Left hindlimb (tissue), 1 donor: ENCODE measurements at places on chromosomes 11 and 22.

DNA sequence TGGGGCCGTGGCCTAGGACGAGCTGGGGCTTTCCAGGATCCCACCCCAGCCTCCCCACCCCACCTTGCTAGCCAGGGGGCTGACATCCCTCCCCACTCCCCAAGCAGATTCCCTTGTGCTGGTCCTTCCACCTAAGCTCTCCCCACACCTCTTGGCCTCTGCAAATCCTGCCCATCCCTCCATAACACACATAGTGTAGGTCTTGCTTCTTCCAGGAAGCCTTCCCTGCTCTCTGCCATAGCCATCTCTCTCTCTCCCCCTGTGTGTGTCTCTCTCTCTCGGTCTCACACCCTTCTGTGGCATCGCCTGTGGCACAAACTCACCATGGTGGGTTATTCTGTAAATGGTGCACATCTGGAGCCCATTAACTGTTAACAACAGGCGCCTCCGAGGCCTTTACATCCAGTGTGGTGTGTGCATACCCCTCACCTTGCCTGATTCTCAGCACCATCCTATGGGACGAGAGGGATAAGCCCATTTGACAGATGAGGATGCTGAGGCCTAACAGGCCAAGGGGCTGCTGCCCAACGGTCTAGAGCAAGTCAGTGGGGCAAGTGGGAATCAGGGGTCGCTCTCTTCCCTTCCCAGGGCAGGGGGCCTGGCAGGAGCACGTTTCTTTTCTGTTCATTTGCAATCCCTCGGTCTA lies 22.2 kb upstream of the PICK1 start:
- DNase-seq: no peak

DNA sequence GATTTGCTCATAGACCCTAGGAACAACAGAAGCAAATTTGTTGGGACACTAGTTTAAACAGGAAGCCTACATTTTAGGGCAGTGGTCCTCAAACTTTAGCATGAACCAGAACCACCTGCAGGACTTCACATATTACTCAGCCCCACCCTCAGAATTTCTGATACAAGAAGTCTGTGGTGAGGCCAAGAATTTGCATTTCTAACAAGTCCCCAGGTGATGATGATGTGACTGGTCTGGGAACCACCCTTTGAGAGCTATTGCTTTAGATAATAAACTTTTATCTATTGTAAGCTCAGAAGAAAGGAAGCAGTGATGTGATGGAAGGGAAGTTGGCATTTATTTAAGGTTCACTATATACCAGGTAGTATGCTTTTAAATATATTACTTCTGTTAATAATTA lies 194.0 kb downstream of the FAM181B start:
- no peak for DNase-seq

GRCh38 chr11:107202241-107202640 lies 184.0 kb upstream of the GUCY1A2 start:
- DNase-seq: no peak

DNA sequence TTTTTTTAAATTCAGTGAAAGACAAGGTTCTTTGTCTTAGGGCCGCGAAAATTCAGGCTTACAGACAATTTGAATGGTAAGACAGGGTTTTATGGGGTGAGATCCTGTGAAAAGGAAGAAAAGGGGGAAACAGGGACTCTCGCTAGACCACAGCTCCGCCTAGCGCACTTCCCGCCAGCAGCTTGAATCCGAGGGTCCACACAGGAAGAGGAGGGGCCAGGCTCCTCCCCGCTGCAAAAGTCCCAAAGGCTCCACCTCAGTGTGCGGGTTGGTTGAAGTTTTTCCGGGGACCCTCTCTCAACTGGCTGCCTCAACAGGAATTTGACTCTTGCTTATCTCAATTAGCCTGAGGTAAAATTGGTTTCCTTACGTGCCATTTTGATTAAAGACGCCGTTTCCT lies 950.9 kb upstream of the CNTN5 start:
- no peak for DNase-seq

DNA sequence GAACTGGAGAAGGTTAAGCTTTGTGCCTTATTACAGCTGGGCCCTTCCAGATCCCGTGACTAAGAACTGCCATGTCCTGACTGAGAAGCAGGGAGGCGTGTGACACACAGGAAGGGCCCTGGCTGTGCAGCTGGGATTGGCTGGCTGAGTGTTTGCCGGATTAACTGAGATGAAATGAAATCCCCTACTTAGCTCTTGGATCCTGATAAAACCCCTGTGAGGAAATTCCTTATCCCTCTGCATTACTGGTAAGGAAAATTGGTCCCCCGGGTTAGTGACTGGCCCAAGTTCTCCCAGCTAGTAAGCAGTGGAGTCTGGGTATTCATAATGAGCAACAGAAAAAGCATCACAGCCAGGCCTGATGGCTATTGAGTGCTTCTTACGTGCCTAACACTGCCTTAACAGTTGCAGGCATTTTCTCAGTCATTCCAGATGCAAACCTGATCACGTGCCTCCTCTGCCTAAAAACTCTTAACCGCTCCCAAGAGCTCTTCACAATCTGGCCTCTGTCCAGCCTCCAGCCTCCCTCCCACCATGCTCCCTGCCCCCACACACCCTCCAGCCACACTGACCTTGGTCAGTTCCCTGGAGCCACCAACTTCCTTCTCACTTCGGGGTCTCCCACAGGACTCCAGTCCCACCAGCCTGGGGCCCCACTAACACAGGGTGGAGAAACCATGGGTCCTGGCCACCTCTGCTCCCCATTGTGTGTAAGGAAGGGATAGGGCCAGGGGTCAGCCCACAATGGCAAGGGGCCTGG lies 37.8 kb downstream of the ARRB1 start:
- peak; percentile 49 for DNase-seq

DNA sequence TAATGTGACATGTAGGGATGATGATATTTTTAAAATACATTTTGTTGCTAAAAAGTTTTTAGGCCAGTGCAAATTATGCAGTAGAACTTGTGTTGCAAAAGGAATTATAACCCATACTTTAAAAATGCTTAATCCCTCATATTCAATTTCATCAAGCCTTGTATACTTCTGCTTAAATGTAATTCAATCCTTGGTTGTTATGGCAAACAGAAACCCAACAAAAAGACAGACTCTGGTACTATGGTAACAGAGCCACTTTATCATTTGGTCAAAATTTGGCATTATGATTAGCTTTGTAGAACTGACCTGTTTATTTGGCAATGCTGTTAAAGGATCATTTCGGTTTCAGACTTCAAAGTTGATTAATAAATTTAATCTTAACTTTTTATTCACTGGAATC lies 284.8 kb downstream of the TMEM135 start:
- no peak for DNase-seq

DNA sequence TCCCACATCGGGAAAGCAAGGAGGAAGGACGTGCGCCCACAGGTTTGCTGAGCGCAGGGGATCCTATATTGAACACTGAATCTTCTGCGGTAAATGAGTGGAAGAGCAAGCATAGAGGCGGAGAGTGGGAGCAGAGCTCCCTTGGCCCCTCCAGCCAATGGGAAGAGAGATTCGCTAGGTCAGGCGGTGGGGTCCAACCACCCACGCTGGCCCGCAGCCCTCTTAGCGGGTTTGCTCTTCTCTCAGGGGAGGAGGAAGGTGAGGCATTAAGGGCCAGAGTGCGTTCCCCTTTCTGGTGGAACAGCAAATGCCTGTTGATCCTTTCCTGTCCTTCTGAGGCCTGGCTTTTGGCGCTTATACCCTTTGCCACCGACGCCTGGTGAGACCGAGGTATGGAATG lies 10.6 kb downstream of the NLRP14 start:
- DNase-seq: no peak

DNA sequence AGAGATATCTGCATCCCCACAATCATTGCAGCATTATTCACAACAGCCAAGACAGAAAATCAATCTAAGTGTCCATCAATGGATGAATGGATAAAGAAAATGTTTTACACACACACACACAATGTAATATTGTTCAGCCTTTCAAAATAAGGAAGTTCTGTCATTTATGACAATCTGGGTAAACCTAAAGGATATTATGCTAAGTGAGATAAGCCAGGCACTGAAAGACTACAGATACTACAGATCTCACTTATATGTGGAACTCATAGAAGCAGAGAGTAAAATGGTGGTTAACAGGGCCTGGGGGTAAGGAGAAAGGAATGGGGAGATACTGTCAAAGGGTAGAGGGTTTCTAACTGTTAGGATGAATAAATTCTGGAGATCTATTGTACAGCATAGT lies 36.0 kb upstream of the EED start:
- DNase-seq: no peak

GRCh38 chr11:77019976-77020595 lies 14.1 kb upstream of the B3GNT6 start:
- DNase-seq: no peak

DNA sequence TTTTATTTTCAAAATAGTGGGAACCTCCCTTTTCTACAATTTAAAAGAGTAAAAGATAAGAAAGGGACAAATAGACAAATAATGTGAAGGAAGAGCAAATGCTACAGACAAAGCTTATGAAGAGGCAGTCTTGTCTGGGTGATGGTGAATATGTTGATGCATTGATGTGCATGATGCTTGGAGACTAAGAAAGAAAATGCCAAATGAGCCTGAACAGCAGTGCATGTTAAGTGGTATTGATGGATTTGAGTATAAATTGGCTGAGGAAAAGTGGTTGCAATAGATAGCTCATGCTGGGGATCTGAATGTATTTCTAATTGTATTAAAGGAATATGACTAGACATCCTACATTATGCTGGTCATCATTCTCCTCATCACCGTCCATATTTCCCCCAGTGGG lies 268.6 kb upstream of the ANO5 start:
- DNase-seq: no peak

DNA sequence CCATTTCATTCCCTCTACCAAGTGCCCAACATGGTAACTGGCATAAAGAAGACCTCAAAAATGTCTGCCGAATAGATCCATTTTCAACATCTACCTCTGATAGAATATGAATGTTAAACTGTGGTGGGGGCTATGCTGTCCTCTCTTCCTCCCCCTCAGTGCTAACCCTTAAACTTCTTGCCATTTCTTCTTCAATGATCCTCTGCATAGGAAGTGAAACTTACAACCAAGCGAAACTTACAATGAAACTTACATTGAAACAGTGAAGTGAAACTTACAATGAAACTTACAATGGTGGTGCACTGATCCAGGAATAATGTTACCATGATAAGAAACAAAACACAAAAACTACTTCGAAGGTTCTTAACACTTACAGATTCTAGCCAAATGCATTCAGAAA lies 4.7 kb downstream of the RTCB start:
- DNase-seq: no peak

- peak; percentile 74 for DNase-seq
Measured at GRCh38 chr11:2092956-2093412, 46.2 kb downstream of the IGF2 start.

DNA sequence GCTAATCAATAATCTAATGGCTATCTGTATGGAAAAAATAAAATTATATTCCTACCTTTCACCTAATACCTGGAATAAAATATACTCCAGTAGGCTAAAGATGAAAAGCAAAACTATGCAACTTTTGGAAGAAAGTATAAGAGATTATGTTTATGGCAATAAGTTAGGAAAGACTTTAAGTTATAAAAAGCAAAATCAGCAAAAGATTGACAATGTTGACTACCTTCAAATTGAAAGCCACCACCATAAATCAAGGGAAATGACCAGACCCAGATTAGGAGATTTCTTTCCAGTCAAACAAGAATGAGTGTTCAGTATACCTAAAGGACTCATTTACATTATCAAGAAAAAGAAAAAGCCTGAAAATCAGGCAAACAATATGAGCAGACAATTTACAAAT lies 159.1 kb upstream of the ZBED5 start:
- DNase-seq: no peak

DNA sequence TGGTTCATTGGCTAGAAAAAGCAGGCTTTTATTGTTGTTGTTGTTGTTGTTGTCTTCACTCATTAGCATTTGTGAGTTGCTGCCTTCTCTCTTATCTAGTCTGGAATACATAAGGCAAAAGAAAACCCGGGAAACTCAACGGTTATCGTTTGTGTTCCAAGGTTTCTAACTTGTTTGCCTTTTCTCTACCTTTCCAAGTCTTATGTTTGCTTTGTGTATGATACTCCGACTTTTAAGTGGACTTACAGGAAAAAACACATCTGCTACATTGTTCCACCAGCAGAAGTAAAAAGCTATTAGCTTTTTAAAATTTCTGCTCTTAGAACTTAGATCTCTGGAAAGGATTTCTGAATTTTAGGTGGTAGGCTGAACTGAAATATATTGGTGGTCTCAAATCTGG lies 27.0 kb upstream of the HIKESHI start:
- no peak for DNase-seq

- no peak for DNase-seq
Measured at GRCh38 chr11:63494975-63495374, 4.0 kb upstream of the PLAAT5 start.

GRCh38 chr22:49271831-49272230 lies 555.8 kb downstream of the BRD1 start:
- no peak for DNase-seq

- no peak for DNase-seq
Measured at GRCh38 chr11:35546317-35546716, 20.9 kb upstream of the PAMR1 start.

- DNase-seq: no peak
Measured at GRCh38 chr11:111397034-111397433, 18.0 kb upstream of the POU2AF1 start.

DNA sequence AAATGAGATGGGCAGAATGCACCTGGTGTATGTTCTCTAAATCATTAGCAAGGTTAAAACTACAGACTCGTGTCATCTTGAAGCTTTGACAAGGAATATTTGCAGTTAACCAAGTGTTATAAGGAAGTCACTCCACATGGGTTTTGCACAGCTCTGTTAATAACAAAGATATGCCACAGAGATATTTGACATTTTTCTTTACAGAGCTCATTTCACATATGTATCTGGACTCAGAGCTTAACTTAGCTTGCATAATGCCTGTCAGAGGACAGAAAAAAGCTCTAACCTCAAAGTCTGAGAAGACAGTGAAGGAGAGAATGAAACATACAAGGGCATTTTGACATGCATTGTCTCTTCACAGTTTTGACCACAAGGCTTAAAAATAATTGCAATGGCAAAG lies 105.5 kb downstream of the C11orf87 start:
- DNase-seq: no peak

GRCh38 chr11:28142724-28143123 lies 34.5 kb downstream of the METTL15 start:
- DNase-seq: no peak

- DNase-seq: no peak
Measured at GRCh38 chr11:32870676-32871075, 21.9 kb upstream of the QSER1 start.

- DNase-seq: no peak
Measured at GRCh38 chr22:41647771-41648170, 26.7 kb downstream of the XRCC6 start.

DNA sequence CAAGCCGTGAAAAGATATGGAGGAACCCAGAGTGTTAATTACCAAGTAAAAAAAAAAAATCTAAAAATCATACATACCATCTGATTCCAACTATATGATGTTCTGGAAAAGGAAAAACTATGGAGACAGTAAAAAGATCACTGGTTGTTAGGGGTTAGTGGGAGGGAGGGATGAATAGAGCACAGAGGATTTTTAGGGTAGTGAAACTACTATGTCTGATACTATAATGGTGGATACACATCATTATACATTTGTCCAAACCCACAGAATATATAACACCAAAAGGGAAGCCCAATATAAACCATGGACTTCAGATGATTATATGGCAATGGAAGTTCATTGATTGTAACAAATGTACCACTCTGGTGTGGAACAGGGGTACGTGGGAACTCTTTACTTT lies 74.1 kb downstream of the ENTHD1 start:
- DNase-seq: no peak
